Suprapubic skin (tissue), 4 donors: ENCODE measurements at places on chromosomes 12 and 14.

- no peak overlapping the region for H3K27ac ChIP-seq
- H3K27me3 ChIP-seq: peaks cover 55% of the 10 kb centered on the region
- peaks cover 7% of the 10 kb centered on the region for H3K4me1 ChIP-seq
- H3K36me3 ChIP-seq: no peaks in the 10 kb centered on the region
- H3K4me3 ChIP-seq: no peak overlapping the region
- no peak for DNase-seq
Measured at GRCh38 chr12:5047729-5048128, 4.0 kb downstream of the KCNA5 start.

- H3K36me3 ChIP-seq: no peaks in the 10 kb centered on the region
- no peak for DNase-seq
- no peak overlapping the region for H3K27ac ChIP-seq
- H3K4me1 ChIP-seq: no peaks in the 10 kb centered on the region
- no peaks in the 10 kb centered on the region for H3K27me3 ChIP-seq
Measured at GRCh38 chr12:54975272-54975671, 9.3 kb downstream of the TESPA1 start.

DNA sequence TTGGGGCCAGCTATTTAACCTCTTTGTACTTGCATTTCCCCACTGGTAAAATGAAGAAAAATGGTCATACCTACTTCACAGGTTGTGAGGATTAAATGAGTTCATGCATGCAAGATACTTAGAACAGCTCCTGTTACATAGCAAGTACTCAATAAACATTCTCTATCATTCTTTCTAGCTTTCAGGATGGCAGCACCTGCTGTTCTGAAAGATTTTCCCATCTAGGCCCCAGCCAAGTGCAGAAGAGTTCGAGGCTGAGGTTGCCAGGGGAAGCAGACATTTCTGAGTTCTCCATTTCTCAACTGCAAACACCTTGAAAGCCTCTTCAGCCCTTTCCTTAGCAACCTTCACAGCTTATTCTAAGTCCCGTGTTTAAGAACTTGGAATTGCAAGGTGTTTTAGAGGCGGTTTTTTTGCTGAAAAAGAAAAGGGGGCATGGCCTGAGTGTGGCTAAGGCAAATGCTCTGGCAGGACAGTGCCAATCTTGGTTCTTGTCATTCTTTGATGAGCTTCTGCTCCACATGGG, 73.0 kb upstream of the PRMT8 start:
- DNase-seq: no peak
- no peaks in the 10 kb centered on the region for H3K36me3 ChIP-seq
- peaks cover 25% of the 10 kb centered on the region for H3K27me3 ChIP-seq
- H3K4me1 ChIP-seq: no peaks in the 10 kb centered on the region

- no peak for DNase-seq
- H3K36me3 ChIP-seq: no peaks in the 10 kb centered on the region
- H3K27ac ChIP-seq: no peak overlapping the region
- H3K4me3 ChIP-seq: no peak overlapping the region
Measured at GRCh38 chr12:11879306-11879705, 191.4 kb upstream of the BCL2L14 start.

GRCh38 chr12:95548056-95548538, 3.2 kb downstream of the USP44 start:
- peak overlapping the region; percentile 70 for H3K4me3 ChIP-seq
- H3K27me3 ChIP-seq: peaks cover 3% of the 10 kb centered on the region
- H3K27ac ChIP-seq: peak overlapping the region; percentile 72
- H3K4me1 ChIP-seq: peaks cover 7% of the 10 kb centered on the region

DNA sequence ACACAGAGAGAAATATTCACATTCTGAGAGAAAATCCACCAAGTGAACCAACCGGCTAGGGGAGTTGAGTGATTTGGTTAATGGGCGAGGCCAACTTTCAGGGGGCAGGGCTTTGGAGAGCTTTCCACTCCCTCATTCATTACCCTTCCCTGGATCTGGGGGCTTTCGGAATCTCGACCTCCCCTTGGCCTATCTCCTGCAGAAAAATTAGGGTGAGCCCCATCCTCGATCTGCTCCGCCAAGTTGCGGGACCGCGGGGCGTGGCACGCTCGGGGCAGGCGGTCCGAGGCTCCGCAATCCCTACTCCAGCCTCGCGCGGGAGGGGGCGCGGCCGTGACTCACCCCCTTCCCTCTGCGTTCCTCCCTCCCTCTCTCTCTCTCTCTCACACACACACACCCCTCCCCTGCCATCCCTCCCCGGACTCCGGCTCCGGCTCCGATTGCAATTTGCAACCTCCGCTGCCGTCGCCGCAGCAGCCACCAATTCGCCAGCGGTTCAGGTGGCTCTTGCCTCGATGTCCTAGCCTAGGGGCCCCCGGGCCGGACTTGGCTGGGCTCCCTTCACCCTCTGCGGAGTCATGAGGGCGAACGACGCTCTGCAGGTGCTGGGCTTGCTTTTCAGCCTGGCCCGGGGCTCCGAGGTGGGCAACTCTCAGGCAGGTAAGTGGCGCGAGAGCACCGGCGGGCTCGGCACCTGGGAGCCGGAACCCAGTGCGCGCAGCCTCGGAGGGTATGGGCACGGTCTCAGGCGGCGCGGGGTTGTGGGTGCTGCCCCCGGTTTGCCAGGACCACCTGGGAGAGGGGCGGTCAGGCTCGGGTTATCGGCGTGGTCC, at the start of gene ERBB3:
ERBB3 (plus strand) TSS at position 443 of the 833 bp plus-strand sequence; CDS start at position 579, 136 bp downstream.
- H3K27ac ChIP-seq: peak within 1 kb of the TSS; percentile 95
- H3K27me3 ChIP-seq: no peaks in the 10 kb centered on the region
- peak; percentile 90 for DNase-seq
- peaks cover under 1% of the 10 kb centered on the region for H3K36me3 ChIP-seq
- peaks cover 31% of the 10 kb centered on the region for H3K4me1 ChIP-seq
- peak within 1 kb of the TSS; percentile 79 for H3K4me3 ChIP-seq

- H3K4me1 ChIP-seq: no peaks in the 10 kb centered on the region
- no peak overlapping the region for H3K4me3 ChIP-seq
- H3K36me3 ChIP-seq: no peaks in the 10 kb centered on the region
- no peak for DNase-seq
- H3K27ac ChIP-seq: no peak overlapping the region
Measured at GRCh38 chr14:74444866-74445265, 18.9 kb upstream of the SYNDIG1L start.

GRCh38 chr14:71190770-71191374, 283.6 kb downstream of the PCNX1 start:
- no peak for DNase-seq
- H3K27me3 ChIP-seq: peaks cover 8% of the 10 kb centered on the region
- no peaks in the 10 kb centered on the region for H3K4me1 ChIP-seq
- no peak overlapping the region for H3K27ac ChIP-seq

GRCh38 chr14:44893535-44893934, 68.2 kb downstream of the KLHL28 start:
- H3K4me3 ChIP-seq: no peak overlapping the region
- peaks cover 9% of the 10 kb centered on the region for H3K4me1 ChIP-seq
- no peak for DNase-seq

- H3K4me1 ChIP-seq: no peaks in the 10 kb centered on the region
- no peak overlapping the region for H3K27ac ChIP-seq
- no peaks in the 10 kb centered on the region for H3K36me3 ChIP-seq
- peaks cover 25% of the 10 kb centered on the region for H3K27me3 ChIP-seq
Measured at GRCh38 chr14:76146976-76147375, 4.7 kb upstream of the GPATCH2L start.

- H3K4me3 ChIP-seq: peak overlapping the region; percentile 29
- peak overlapping the region; percentile 57 for H3K27ac ChIP-seq
- H3K4me1 ChIP-seq: peaks cover 46% of the 10 kb centered on the region
- DNase-seq: peak; percentile 96
Measured at GRCh38 chr12:119176267-119177055, 2.3 kb upstream of the HSPB8 start.

DNA sequence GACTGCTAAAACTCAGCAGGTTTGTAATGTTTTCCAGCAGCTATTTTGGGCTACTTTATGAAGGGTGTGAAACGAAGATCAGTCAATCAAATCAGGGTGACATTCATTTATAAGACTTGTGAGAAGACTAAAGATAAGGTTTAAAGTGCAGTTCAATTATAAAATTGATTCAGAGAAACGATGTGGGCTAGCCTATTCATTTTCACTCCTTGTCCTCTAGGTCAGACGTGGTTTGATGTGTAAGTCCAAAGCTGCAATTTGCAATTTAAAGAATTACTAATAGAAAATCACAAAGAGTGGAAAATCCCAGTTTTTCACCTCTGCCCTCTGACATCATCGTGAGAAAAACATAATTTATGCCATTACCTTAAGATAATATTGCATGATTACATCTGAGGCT, 243.5 kb upstream of the NOVA1 start:
- no peaks in the 10 kb centered on the region for H3K4me1 ChIP-seq
- no peak for DNase-seq

GRCh38 chr14:31387091-31387490, 33.3 kb downstream of the HEATR5A start:
- no peaks in the 10 kb centered on the region for H3K4me1 ChIP-seq
- H3K27me3 ChIP-seq: no peaks in the 10 kb centered on the region
- H3K4me3 ChIP-seq: no peak overlapping the region
- peaks cover 43% of the 10 kb centered on the region for H3K36me3 ChIP-seq
- H3K27ac ChIP-seq: no peak overlapping the region

DNA sequence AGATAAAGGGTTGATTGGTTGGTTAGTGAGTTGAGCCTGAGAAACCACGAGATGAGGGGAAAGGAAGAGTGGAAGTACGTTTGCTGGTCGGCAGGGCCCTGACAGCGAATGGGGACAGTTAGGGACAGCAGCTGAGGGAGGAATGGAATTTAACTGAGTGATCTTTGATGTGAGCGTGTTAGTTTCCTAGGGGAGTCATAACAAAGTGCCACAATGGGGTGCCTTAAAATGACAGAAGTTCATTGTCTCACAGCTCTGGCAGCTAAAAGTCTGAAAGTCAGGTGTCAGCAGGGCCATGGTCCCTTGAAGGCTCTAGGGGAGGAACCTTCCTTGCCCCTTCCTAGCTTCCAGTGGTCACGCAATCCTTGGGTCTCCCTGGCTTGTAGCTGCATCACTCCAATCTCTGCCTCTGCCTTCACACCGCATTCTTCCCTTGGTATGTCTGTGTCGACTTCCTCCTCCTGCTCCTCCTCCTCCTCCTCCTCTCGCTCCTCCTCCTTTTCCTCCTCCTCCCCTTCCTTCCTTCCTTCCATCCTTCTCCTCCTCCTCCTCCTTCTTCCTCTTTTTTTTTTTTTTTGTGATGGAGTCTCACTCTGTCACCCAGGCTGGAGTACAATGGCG, 26.0 kb upstream of the RIN3 start:
- H3K27ac ChIP-seq: no peak overlapping the region
- no peaks in the 10 kb centered on the region for H3K27me3 ChIP-seq
- no peaks in the 10 kb centered on the region for H3K36me3 ChIP-seq

GRCh38 chr14:51609251-51609954, 42.3 kb upstream of the FRMD6 start:
- H3K4me3 ChIP-seq: no peak overlapping the region
- H3K4me1 ChIP-seq: no peaks in the 10 kb centered on the region
- no peaks in the 10 kb centered on the region for H3K36me3 ChIP-seq
- no peaks in the 10 kb centered on the region for H3K27me3 ChIP-seq
- no peak for DNase-seq

GRCh38 chr12:57927086-57927485, 14.3 kb upstream of the ATP23 start:
- H3K4me3 ChIP-seq: no peak overlapping the region
- no peak for DNase-seq
- peaks cover 1% of the 10 kb centered on the region for H3K36me3 ChIP-seq
- no peaks in the 10 kb centered on the region for H3K27me3 ChIP-seq
- no peaks in the 10 kb centered on the region for H3K4me1 ChIP-seq

DNA sequence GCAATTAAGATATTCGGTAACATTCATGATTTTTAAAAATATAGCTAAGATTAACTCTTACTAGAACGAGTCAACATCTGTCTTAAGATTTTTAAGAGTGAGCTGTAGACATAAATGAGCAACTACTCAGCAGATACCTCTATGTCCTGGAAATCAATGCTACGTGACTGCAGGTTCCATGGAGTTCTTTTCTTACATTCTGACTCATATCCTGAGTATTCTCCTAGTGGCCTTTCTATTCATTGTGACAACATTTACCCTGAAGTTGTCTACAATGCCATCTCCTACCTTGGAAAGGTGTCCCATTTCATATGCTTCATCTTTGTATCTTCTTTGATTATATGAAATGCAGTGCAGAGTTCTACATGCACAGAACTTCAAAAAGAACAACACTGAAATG, 59.9 kb downstream of the PKP2 start:
- no peaks in the 10 kb centered on the region for H3K27me3 ChIP-seq
- H3K36me3 ChIP-seq: no peaks in the 10 kb centered on the region
- H3K27ac ChIP-seq: no peak overlapping the region
- no peak overlapping the region for H3K4me3 ChIP-seq
- H3K4me1 ChIP-seq: no peaks in the 10 kb centered on the region
- no peak for DNase-seq

DNA sequence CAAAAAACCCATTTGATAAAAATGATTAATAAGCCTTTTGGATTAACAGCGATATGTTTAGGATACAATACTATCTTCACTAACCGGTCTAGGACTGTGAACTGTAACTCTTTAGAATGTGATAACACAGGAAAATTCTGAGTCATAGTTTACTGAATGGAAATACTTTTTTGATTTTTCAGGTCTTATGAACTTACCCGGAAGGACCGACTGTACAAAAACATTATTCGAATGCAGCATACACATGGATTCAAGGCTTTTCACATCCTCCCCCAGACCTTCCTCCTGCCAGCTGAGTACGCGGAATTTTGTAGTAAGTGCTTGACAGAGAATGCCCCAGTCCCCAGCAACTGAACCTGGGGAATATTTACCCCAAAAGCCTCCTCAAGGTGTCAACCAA, 29.0 kb downstream of the TTLL5 start:
- H3K27ac ChIP-seq: no peak overlapping the region
- H3K4me1 ChIP-seq: no peaks in the 10 kb centered on the region
- H3K4me3 ChIP-seq: no peak overlapping the region
- no peak for DNase-seq
- H3K36me3 ChIP-seq: peaks cover 36% of the 10 kb centered on the region
- no peaks in the 10 kb centered on the region for H3K27me3 ChIP-seq

DNA sequence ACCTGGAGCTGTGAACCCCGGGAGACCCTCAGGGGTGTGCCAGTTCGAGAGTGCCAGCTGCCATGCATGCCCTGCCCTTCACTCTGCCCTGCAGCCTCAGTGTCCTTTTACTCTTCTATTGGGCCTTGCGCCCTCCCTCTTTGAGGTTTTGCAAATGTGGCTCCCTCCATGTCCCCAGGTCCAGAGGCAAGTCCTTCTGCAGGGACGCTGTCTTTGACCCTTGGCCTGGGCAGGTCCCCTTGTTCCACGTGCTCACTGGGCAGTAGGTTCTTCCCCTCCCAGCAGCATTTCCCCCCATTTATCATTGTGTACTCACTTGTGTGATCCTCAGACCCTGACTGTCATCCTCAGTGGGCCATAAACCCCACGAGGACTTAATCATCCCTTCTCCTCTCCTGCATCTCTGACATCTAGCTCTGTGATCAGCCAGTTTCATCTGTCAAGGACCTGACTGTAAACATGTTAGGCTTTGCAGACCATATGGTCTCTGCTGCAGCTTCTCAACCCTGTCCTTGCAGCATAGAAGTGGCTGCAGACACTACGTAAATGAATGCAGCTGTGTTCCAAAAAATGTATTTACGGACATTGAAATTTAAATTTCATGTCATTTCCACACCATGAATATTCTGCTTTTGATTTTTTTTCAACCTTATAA, 36.6 kb downstream of the TSPAN9 start:
- DNase-seq: no peak
- no peak overlapping the region for H3K27ac ChIP-seq
- no peak overlapping the region for H3K4me3 ChIP-seq
- peaks cover 15% of the 10 kb centered on the region for H3K4me1 ChIP-seq

- H3K27ac ChIP-seq: no peak overlapping the region
- H3K4me3 ChIP-seq: no peak overlapping the region
- H3K4me1 ChIP-seq: no peaks in the 10 kb centered on the region
Measured at GRCh38 chr12:3947781-3948180, 74.6 kb upstream of the PARP11 start.

- no peak overlapping the region for H3K4me3 ChIP-seq
- DNase-seq: no peak
- peak overlapping the region; percentile 40 for H3K27ac ChIP-seq
- no peaks in the 10 kb centered on the region for H3K27me3 ChIP-seq
- H3K4me1 ChIP-seq: peaks cover 41% of the 10 kb centered on the region
Measured at GRCh38 chr12:32497864-32498263, 98.5 kb downstream of the FGD4 start.
